ENCODE measurements at places on chromosomes 3 and 15.

DNA sequence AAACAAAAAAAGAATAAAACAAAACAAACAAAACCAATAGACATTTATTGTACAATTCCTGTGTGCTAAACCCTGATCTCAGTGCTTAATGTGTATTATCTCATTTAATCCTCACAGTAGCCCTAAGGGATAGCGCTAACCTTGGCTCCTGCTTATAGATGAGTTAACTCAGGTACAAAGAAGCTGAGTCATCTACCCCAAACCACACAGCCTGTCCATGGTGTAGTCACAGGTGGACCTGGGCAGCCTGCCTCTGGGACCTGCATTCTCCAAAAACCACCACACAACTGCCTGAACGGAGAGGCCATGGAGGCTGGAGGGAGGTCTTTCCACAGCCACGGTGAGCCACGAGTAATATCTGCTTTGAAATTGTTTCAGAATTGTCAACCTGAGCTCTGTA is 5.5 kb upstream of the CLN6 start:
- no peak for DNase-seq

GRCh38 chr3:54875596-54876268 is 52.1 kb downstream of the LRTM1 start:
- DNase-seq: no peak

- DNase-seq: no peak
Observed at GRCh38 chr3:9686050-9686550, 17.5 kb upstream of the CPNE9 start.

GRCh38 chr3:50605901-50606326 is 5.7 kb downstream of the CISH start:
- DNase-seq: no peak

DNA sequence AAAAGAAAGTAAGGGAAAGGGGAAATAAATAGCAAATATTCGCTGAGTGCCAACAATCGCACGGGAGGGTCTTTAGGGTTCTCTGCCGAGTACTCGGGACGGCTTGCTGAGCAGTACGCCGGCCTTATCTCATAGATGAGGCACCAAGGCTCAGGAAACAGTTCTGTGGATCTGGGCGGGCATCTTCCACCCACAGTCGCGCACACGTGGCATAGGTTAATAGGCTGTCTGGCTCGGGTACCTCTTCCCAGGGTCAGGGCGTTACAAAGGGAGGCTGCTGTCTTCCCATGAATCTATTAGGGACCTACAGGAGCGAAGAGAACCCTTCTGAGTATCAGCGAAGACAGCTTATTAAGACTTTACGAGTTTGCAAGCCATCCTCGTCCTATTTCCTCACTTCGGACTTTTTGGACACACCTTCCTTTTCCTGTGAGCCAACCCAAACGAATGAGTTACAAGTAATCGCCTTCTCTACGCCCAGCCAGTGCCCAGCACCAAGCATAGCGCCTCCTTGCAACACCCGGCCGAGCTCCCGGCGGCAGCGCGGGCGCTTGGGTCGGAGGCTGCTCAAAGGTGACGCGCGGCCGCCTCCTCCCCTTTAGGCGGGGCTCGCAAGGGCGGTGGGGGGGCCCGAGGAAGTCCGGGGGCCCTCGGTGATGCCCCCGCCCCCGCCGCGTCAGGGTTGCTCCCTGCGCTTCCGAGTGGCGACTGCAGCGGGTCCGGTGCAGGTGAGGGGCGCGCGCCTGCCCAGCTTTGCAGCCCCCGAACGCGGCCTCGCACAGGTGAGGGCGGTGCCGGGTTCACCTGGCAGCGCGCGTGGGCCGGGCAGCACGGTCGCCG is at the start of gene MCTP2:
Gene MCTP2 (plus strand): TSS at position 679 of the 840 bp plus-strand sequence. CDS start 66,705 bp downstream, outside the sequence.
- peak; percentile 39 for DNase-seq

- no peak for DNase-seq
Observed at GRCh38 chr15:91214675-91215590, 114.9 kb downstream of the SV2B start.

DNA sequence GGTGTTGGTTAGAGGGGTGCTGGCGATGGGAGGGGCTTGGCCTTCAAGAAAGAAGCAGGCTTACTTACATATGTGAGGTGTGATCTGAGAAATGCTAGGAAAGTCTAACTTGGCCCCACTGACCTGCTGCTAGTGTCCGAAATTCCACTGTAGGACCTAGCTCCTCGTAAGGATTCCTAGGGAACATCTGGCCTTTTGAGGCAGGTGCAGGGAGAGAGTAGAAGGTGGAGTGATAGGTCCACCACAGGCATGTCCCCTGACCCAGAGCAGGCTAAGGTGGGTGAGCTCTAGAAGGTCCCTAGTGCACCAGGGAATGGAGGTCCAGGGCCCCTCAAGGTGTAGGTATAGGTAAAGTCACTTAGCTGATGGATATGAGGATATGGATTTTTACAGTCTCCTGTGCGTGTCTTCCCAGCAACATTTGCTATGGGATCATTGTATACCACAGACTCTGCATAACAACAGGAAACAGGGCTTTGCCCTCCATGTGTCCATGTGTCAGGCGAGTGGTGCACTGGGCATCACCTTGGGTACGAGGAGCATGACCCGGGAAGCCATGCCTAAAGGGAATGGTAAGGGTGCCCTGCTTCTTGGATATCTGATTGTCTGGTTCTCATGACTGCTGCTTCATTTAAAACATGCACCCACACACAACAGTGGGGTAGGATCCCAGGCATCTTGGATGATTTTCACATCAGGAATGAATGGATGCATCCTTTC is 32.6 kb downstream of the POMGNT2 start:
- no peak for DNase-seq

GRCh38 chr15:84588053-84588874 is 12.5 kb upstream of the ZSCAN2 start:
- peak; percentile 82 for DNase-seq

- DNase-seq: peak; percentile 40
Observed at GRCh38 chr15:67253549-67254237, 768 bp downstream of the AAGAB start.

All from EL (cell line).